ENCODE measurements at places on chromosomes 16 and 17. TPM values are rescaled to one million over a fixed set of nuclear protein-coding genes. Genes with fewer than 3 reads are reported as not detected.

GRCh38 chr16:86874141-86874540 lies 295.8 kb downstream of the FOXL1 start:
- peak; percentile 12 for DNase-seq

- no peak for DNase-seq
These were observed 248.2 kb downstream of the NTN1 start for GRCh38 chr17:9269350-9270035.

- DNase-seq = no peak
These were observed 182.9 kb downstream of the MAF start for GRCh38 chr16:79417601-79418008.

DNA sequence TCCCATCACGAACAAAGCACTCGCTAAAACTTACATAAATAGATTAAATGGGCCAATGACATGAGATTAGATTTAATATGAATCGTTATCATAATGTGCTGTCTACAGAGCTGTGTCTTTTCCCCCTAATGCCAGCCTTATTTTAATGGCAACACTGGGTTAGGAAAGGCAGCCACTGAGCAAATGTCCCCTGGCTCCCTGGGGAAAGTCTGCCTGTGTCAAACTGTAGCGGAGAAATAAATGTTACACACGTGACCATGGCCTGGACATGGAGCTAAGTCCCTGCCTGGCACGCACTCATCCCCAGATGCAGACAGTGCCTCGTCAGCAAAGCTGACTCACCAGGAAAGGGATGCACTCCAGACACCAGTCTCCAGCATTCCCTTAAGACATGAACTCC lies 61.3 kb upstream of the SDK2 start:
- DNase-seq = no peak

DNA sequence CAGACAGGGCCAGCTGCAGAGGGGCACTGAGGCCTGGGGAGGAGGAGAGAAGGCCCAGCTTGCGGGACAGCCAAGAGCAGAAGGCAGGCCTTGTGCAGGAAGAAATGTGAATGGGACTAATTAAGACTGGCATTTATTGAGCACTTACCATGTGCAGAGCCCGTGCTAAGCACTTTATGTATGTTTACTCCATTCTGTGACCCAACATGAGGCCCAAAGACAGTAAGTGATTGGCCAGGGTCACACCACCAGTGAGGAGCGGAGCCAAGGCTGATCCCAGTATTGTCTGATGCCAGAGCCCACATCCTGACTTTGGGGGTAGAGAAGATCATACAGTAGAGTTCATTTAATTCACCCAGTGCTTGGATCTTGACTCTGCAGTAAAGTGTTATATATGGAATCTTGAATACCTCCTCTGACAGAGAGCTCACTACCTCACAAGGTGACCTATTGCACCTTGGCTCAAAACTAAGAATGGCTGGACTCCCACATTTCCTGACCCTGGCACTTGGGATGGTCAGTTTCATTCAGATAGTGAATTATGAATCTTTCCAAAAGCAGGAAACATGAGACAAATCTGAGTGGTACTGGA lies 13.6 kb downstream of the KATNB1 start:
- no peak for DNase-seq

GRCh38 chr17:56158344-56158743 lies 5.1 kb downstream of the ANKFN1 start:
- DNase-seq = no peak

- DNase-seq = no peak
These were observed 25.6 kb downstream of the ABCC3 start for GRCh38 chr17:50660042-50660886.

GRCh38 chr17:80287806-80288567 lies 27.3 kb downstream of the RNF213 start:
- no peak for DNase-seq

- DNase-seq = no peak
These were observed 2.6 kb upstream of the HOXB8 start for GRCh38 chr17:48617471-48618255.

DNA sequence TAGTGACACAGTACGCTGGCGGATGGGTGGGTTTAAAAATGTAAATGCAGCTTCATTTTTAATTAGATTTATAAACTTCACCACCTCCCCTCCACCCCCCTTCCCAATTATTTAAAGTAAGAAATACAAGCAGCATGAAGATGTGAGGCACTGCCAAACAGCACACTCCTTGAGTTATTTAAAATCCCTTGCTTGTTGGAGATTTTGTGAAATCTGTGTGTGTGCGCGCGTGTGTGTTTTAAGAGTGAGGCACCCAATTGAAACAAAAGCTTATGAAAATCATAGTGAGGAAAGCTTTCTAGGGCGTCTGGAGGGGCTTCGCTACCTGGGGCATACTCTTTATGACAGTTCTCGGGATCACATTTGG lies 219.6 kb upstream of the IRX3 start:
- DNase-seq = no peak

DNA sequence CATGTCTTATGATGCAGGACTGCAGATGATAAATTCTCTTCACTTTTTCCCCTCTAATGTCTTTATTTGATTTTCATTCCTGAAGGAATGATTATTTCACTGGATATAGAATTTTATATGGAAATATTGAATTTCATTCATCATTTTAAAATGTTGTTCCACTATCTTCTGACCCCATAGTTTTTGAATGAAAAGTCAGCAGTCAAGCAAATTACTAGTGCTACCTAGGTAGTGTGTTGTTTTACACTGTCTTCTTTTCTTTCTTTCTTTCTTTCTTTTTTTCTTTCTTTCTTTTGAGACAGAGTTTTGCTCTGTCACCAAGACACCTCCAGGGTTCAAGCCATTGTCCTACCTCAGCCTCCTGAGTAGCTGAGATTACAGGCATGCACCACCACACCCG lies 76.9 kb downstream of the WSB1 start:
- DNase-seq = no peak

- no peak for DNase-seq
These were observed 331.9 kb downstream of the SEC14L1 start for GRCh38 chr17:77472468-77473310.

- no peak for DNase-seq
These were observed 24.1 kb downstream of the BAHCC1 start for GRCh38 chr17:81419319-81419885.

DNA sequence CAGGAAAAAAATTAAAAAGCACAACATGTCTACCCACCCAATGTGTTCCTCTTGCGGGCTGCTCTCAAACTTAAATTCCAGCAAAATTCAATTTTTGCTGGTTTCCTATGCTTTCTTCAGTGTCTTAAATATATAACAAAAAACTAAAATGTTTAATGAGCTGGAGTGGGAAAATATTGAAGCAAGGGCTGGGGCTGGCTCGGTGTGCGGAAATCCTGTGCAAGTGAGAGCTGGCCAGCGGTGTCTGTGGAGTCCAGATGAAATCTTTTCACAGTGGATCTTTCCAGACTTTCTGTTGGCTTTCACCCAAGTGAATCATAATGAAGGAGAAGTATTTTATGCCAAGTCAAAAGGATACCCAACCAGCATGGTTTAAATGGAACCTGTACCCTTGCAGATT lies 1733.6 kb downstream of the TP53TG3F start:
- DNase-seq = no peak

GRCh38 chr16:30430428-30430970 lies 669 bp upstream of the DCTPP1 start:
- no peak for DNase-seq

GRCh38 chr17:65054602-65055001 lies 1.9 kb downstream of the GNA13 start:
- DNase-seq = no peak

DNA sequence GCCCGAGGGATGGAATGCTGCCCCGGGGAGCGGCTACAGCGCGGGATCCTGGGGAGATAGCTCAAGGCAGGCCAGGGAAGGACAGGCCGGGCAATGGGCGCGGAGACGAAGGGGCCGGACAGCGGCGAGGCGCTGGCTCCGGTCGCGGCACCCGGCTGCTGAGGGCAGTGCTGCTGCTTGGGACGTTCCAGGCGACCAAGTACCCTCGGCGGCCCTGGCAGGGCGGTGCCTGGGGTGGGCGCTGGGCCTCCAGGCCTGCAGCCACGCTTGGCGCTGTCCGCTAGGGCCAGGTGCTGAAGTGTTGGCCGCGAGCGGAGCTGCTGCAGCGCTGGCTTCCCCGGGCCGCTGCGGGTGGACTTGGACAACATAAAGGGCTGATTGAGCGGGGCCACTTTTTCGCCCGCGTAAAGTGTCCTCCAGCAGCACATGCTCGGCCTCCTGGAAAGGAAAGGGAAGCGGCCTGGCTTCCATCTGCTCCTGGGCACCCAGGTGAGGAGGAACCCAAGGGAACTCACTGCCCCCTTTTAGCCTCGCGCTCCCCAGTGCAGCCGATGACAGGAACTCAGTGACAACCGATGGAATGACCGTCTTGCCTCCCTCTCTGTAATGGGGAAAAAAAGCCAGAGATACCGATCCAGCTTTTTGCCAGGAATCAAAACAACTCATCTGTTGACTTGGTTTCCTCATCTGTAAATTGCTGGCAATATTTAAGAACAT lies 23.7 kb downstream of the CLEC3A start:
- no peak for DNase-seq

DNA sequence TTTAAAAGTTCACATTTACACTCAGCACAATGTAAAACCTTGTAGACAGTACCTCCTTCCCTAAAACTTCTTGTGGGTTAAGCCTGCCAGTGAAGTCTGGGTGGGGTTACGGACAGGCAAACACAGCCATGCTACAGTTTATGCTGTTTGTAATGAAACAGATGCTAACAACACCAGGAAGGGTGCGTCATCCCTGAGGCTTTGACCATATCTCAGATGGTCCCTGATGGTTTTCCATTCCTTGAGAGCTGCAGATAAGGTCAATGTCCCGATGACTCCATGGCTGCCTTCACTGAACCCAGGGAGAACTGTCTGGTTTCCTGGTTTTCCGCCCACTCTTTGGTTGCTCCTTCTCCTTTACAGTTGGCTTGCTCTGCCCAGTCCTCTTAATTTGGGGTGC lies 29.1 kb downstream of the GAS7 start:
- no peak for DNase-seq

SPPL2C gene
- not detected for total RNA-seq

CDH15 gene
- total RNA-seq = 0.51 TPM

HNF1B gene
- not detected for total RNA-seq

RAB37 gene
- total RNA-seq = 1.5 TPM

PNMT gene
- 2.4 TPM for total RNA-seq

ENPP7 gene
- not detected for total RNA-seq

SEPTIN12 gene
- total RNA-seq = not detected

HS3ST3A1 gene
- total RNA-seq = 0.31 TPM
